ENCODE measurements at places on chromosomes 2 and 18.
A peak's percentile ranks its signal among the peaks of the same experiment; 100 is the strongest.

DNA sequence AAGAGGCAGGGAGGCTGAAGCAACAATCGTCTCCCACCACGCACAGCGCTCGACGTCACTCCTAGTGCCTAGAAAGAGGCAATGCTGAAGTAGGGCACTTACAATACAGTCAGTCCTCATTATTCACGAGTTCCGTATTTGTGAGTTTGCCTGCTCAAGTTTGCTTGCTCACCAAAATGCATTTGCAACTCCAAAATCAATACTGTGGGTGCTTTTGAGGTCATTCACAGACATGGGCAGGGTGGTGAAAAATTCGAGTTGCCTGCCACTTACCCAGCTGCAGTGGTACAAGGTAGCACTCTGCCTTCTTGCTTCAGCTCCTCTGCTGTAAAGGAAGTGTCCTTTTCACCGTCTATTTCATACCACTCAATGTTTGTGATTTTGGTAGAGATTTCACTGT, 113.7 kb upstream of the NCK2 start:
- DNase-seq = no peak

DNA sequence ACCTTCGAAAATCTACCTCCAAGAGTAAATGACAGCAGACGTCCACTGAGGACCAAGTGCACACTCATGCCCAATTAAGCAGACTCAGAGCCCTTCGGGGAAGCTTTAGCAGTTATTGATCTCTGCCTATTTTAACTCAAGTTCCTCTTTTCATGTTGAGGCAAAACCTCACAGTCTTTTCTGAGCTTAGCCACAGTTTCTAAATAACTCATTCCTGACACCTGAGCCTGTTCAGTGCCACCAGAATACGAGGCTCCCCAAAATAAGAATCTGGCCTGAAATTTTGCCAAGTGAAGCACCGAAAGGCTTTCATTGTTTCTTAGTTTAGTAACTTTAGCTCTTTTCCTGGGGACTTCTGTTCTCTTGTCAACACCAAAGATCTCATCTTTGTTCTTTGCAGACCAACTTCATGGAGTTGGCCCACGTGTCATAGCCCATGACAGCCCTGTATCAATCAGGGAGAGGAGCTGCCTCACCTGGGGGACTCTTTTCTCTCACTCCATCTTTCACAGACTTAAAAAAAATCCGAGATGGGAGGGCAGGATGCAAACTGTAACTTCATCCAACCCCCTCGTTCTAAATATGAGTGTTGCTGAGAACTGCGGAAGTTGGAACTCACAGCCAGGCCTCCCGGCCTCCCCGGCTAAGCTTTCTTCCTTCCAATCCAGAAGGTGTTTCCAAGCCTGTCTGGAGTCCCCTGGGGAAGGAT, 22.2 kb downstream of the INPP5D start:
- no peak for DNase-seq

GRCh38 chr2:58515827-58516573, 274.9 kb upstream of the FANCL start:
- no peak for DNase-seq

DNA sequence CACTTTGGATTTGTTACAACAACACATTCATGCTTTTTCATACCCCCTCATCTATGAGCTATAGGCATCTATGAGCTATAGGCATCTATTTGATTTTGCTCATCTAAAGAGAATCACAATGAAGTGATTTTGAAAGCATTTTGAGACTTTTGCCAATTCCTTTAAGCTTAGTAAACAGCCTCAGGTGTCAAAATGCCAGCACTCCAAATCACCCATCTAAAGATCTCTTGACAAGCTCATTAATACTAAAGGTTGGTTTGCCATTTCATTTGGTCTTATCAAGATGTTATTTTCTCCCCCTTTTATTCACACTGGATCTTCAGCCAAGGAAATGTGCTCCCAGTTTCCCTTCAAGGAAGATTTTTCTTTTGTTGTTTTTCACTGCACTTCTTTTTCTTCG, 110.7 kb upstream of the TLK1 start:
- DNase-seq = no peak

- DNase-seq = no peak
These were observed 47.5 kb downstream of the EMILIN2 start for GRCh38 chr18:2894131-2894840.

GRCh38 chr2:51028829-51029228, 3.1 kb downstream of the NRXN1 start:
- DNase-seq = no peak

DNA sequence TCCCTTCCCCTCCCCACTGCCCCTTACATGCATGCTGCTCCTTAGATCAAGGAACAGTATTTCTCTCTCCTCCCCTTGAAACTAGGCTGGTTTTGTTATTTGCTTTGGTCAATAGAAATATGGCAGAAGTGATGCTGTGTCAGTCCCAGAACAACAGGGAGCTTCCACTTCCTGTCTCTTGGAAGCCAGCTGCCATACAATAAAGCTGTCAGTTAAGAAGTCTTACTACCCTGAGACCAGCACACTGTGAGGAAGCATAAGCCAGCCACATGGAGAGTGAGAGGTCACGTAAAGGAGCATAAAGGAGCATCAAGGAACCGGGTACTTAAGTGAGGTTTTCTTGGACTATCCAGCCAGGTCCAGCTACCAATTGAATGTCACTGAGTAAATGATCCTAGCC, 126.6 kb downstream of the NOL4 start:
- DNase-seq = no peak

DNA sequence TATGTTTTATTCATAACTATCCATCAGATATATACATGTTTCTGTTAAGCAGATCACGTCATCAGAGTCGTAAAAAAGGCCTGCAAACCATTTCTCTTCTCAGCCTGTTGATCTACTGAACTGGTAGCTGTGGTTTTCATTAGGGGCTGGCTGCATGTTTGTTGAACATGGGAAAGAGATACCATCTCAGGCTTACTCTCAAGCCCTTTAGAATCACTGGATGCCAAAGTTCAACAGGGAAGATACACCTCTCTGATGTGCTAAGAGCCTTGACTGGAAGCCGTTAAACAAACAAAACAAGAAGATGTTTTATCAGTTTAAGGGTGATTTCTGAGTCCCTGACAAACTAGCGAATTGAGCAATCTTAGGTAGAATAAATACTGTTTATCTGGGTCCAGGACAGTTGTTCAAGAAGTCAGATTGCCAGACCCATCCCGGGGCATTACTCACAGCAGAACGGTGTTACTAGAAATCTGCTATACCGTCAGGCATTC, 94.5 kb upstream of the LMAN1 start:
- DNase-seq = no peak

DNA sequence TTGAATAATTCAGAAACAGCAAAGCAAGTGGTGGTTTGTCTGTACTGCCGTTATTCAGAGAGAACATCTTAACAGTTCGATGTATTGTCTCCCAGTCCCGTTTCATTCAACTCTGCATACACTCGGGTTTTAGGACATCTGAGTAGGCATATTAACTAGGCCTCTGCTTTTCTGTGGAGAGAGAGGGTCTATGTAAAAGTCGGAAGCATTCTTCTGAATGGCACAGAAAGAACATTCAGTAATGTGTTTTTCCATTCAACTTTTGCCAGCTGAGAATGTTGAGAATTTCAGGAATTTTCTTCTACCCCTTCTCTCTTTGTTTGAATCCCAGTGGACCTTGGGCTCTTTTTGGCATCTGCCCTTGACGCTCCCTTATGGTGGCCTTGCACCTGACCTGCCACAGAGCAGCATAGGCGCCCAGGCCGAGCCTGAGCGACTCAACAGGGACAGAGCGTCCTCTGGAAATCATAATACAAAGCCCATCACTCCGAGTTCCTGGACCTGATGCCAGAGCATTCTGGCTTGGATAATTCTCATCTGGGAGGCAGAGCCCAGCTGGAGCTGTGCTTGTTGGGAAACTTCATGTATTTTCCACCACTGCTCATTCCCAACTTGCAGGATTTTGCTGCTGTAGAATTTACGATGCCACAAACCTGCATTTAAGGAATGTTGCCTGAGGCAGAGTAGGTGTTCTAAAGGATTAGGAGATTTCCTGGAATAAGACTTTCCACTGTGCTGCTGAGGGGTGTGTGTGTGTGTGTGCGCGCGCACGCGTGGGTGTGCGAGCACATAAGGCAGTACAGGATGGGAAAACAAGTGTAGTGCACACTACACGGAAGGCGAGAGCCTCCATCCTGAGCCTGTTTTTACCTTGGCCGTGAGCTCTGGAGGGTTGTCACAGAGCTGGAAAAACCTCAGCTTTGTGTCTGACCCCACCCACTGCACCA, 77.2 kb upstream of the TXNDC2 start:
- DNase-seq = no peak

DNA sequence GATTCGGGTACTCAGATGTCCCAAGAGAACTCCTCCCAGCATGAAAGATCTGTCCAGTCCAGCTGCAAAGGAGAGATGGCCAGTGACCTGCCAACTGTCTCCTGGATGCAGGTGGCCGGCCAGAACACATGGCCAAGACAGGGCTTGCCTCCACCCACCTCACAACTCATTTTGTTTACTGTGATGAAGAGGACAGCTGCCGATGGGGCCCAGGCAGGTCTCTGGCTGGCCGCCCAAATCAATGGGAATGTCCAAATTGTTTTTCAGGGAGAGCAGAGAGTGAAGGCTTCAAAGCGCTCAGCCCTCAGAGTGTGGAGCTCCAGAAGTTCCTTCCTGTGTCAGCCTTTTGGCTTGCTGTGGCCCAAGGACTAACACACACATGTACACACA, 41.9 kb downstream of the FOSL2 start:
- DNase-seq = no peak

DNA sequence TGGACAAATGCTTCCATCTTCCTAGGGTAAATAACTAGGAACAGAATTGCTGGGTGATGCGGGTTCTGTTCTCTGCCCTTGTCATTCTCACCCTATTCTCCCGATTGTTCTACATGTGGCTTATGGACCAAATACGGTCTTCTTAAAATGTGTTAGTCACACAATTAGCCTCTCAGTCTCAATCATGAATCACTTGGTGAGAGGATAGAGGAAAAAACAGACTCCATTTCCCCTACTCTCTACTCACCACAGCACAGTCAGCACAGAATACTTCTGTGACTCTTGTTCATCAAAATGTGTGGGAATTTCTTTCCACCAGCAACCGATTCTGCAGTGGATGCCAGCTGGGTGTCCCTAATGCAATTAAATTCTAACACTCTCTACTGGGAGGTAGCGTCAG, 125.2 kb downstream of the SH3BP4 start:
- DNase-seq = no peak

DNA sequence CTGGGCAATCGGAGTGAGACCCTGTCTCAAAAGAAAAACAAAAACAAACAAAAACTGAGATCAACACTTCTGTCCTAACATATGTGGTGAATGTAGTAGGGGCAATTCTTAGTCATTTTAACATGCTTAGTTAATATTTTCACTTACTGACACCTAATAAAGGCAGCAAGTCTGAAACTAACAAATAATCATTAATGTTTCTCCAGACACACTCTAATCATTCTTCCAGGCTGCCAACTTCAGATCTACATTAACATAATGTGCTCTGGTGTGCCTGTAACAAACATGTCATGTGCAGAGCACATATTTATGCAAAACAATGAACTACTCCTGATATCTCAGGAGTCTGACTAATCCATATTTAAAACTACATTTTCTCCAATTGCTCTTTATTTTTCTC, 6.0 kb downstream of the KRCC1 start:
- DNase-seq = no peak

DNA sequence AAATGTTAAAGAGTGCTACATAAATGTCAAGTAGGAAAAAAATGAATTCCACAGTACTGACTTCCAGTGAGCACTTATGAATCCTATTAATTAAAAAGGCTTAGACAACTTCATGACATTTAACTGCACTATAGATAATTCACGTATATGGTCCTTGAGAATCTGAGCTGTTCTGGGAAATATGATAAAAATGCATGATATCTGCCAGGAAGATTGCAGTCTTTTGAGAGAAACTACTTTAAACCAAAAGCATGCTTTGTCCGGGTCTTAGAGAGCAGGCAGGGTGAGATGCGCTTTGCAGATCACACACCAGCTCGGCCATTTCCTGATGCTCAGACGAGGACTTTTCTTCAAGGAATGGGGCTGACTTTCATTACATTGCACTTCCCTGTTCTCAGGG, 42.6 kb downstream of the CMPK2 start:
- DNase-seq = no peak

- peak; percentile 70 for DNase-seq
These were observed at the start of gene DDX18 for GRCh38 chr2:117814417-117815264. Gene DDX18, plus strand, starts transcription at chr2:117814691. Its CDS starts 87 bp downstream, at chr2:117814778.

DNA sequence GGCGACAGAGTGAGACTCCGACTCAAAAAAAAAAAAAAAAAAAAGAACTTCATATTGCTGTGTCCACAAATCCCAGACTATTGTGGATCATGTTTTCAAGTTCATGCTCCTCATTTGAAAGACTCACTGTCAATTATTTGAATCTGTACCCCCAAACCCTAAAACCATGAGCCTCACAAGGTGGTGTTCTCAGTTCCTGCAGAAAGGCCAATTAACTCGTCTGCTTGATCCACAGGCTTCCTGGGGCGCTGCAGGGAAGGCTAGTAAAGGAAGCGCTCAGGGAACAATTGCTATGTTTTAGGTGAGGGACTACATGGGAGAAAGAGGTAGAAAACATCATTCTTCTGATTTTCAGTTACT, 396.8 kb upstream of the NETO1 start:
- no peak for DNase-seq

- DNase-seq = no peak
These were observed 133.6 kb downstream of the BCL2 start for GRCh38 chr18:63185984-63186383.

DNA sequence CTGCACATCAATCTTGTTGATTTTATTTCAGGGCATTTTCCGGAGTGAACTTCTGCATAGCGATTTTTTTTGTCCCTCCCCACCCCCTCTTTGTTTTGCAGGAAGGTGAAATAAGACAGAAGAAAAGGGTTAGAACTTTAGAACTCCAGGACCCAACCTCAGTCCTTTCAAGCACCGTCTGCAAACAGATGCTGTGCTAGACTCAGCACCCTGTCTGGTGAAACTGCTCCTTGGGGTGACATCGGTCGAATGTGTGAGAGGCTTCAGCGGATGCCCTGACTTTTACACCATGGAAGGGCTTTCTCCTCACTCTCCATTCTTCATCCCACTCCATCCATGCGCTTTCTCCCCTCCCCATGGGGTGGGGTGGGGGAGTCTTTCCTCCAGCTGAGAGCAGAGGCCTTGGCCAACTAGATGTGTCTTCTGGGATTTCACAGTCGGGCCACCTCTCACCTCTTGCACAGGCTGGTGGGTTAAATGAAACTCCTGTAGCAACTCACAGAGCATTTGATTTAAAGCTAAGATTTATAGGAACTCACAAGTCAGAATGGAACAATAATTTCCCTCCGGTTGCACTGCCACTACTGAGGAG, 43.3 kb upstream of the EDAR start:
- DNase-seq = no peak

DNA sequence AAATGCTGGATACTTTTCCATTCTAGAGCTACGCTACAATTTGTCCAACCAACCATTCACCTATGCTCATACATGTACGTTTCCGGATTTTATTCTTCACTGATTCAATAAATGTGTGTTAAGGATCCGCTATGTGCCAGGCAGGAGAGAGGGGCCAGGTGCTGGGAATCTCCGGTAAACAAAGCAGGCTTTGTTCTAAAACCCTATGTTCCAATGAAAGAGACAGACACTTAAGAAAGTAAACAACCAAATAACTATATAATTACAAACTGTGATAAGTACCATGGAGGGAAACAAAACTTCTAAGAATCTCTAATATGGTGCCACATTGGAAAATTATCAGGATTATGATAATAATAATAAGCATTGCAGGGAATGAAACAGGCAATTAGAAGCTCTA, 22.2 kb upstream of the POMC start:
- no peak for DNase-seq
